KBM-7 (cell line): ENCODE measurements at places on chromosomes 6 and 20.

DNA sequence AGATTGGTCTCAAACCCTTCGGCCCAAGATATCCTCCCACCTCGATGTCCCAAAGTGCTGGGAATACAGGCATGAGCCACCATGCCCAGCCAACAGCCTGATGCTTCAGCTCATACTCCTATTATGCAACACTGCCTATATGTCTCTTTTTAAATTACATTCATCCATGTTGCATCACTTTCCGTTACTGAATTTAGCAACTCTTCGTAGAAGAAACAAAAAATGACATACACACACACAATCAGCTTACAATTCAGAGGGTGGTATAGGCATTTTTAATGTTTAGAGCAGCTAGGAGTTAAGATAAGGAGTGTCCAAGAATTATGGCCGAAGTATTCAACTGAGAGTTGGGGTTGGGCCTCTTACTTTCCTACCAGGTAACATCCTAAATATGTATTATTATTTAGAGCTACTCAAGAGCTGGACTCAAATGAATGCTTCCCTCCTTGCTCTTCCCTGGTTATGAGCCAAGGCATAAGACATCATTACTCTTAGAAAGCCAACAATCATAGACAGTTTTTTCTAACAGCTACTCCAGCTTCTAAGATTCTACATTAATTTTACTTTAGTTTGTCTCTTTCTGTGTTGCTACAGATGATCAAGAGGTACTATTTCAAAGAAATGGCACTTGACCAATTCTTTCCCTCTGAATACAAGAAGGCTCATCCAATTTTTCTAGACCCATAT is 62.0 kb upstream of the BMP5 start:
- DNase-seq: no peak

GRCh38 chr6:111844921-111845320 is 28.3 kb downstream of the FYN start:
- no peak for DNase-seq

DNA sequence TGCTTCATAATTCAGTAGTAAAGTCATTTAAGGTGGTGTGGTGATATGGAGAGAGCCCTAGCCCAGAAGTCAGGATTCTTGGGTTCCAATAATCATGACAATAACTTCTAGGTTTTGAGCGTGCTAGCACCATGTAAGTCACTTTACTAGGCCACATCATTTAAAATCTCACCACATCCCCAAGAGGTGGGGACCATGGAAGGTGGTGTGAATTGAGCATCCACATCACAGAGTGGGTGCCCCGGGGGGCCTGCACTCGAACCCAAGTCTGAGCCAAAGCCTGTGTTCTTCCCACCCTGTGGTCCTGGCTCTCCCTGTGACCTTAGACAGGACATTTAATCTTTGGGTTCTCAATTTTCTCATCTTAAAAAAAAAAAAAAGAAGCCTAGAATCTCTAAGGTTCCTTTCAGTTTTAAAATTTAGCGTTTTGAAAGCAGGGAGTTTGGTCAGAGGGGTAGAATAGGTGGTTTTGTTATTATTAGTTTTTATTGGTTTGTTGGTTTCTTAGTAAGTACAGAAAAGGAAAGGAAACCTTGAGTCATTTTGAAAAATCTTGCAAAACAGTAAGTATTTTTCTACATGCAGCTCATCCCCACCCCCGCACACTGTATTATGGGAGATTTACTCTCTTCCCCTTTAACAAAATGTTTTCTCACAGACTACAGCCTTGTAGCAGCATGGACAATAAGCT is 26.4 kb downstream of the ARMC2 start:
- DNase-seq: peak; percentile 38

DNA sequence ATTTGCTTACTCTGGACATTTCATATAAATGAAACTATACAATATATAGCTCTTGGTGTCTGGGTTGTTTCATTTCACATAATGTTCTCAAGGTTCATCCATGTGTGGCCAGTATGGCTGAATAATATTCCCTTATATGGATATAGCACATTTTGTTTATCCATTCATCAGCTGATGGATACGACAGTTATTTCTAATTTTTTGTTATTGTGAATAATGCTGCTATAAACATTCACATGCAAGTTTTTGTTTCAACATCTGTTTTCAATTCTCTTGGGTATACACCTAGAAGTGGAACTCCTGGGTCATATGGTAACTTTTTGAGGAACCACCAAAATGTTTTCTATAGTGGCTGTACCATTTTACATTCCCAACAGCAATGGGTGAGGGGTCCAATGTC is 101.1 kb downstream of the CDK19 start:
- no peak for DNase-seq

- no peak for DNase-seq
These were observed 50.6 kb downstream of the CHD6 start for GRCh38 chr20:41567615-41568014.

DNA sequence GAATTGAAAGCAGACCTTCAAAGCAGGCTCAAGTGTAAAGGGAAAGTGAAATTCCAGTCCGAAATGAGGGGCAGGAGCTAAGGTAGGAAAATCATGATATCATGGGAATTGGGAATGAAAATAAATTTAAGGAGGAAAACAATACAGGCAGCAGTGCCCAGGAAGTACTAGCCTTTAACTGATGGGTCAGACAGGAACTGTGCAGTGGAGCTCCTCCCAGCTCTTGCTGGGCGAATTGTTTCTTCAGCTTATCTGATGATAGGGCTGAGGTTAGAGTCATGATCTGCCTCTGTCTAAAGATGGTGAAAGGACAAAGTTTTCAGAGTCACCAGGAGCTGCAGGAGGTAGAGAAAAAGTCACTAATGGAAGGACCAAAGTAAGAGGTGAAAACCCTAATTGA is 457.9 kb upstream of the PTCHD4 start:
- DNase-seq: no peak

DNA sequence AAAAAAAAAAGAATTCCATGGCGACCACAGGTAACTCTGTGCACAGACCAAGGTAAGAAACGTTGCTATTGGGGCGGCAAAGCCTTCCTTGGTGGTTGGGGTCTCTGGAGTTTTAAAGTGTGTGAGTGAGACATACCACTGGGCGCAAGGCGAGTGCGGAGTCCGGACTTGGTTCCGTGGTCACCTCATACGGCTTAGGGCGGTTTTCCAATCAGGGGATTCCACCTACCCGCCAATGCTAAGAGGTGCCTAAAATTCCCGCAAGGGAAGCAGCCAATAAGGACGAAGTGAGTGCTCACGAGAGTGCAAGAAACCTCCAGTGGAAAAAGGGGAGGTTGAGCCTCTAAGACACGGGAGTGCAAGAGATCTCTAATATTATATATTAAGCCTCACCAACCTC is 68.6 kb upstream of the PRSS16 start:
- DNase-seq: no peak

GRCh38 chr20:6959900-6960312 is 192.4 kb downstream of the BMP2 start:
- DNase-seq: no peak

GRCh38 chr6:156718647-156719394 is 58.4 kb upstream of the ARID1B start:
- DNase-seq: no peak

DNA sequence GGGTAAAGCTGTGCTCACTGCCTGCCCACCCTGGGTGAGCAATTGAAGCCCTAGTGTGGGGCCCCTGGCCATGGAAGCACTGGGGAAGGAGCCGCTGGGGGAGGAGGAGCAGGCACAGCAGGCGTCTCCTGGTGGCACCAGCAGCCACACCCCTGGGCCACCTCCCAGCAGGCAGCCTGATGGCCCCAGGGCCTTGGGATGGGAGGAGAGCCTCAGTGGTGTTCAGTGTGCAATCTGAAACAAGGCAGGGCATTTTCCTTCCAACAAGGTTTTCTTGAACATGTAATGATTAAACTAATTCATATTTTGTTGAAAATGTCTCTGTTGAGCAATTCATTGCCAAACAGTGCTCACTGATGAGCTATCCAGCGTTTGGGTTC is 151.0 kb downstream of the ZDHHC14 start:
- no peak for DNase-seq

DNA sequence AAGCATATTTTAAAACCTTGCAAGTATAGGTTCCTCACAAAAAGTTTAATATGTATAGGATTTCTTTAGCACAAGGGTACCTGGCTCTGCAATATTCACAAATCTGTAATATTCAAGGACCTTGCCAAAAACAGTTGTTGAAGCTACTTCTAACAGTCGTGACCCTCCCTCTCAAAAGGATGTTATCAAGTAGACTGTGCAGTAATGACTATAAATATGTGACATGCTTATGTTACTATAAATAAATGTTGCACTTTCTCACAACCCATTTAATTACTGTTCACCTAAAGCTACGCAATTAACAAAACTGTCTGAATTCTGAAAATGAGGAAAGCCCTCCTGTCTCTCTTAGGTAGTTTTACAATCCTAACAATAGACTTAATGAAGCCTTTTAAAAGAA is 41.8 kb downstream of the FYN start:
- no peak for DNase-seq

DNA sequence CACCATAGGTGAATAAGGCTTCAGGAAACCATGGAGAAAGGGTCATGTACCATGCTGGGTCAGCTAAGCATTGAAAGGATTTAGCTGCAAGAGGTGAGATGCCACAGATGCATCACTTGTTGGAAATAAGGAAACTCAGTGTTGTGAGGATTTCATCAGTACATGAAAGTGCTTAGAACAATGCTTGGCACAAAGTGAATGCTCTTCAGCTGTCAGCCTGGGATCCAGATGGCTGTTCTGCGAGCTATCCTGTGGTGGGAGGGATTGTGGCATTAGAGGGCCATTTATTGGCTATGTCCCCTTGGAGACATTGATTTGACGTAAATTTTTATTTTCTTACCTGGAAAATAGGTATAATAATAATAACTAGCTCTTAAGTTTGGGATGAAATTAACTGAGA is 53.0 kb downstream of the ELOVL2 start:
- DNase-seq: no peak

DNA sequence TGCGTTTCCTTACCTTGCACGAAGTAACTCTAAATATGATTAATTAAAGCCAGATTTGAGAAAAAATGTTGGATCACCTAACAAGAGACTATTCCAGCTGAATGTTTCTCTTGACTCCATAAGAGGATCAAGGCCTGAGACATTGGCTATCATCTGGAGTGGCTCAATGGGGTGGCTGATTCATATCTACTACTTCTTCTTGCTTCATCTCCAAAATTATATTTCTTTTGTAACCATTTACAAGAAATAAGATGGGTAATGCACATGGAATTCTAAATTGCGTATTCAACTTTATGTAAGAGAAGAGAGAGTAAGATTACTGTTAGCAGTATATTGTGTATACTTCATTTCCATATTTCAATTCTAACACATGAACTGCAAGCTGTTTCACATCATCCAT is 819.0 kb upstream of the EYS start:
- DNase-seq: no peak

DNA sequence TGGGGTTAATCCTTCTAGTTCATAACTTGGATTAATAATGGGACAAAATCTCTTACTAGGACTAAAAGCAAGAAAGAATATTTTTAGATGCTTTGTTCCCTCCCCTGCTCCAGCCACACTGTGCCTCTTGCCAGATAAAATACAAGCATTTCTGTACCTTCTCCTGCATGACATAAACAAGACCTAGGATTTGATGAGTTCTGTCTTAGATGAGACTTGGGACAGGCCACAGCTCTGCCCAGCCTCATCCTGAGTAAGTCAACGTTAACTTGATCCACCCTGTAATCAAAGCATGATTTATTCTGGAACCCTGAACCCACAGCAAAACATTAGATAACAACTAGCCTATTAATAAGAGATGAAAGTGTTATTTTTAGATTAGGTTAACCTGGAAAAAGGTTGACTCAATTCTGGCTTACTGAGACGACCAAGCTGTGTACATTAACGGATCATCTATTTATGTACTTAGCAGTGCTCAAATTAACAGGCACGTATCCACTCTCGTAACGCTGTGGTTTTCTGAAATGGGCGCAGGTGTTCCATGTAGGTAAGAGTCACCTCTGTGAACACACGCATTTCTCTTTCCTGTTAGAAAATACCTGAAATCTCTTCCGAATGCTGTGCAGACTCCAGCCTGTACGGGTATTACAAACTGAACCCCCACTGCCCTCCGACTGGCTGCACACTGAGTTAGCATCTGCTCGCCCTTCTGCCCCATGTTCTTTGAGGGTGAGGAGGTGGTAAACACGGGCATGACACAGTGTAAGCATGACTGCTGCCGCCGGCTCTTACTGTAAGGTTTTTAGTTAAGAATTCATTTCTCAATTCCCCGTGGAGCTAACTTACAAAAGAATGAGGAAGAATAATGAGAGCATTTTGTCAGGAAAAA is 132.1 kb upstream of the FOXQ1 start:
- no peak for DNase-seq

- DNase-seq: no peak
These were observed 38.5 kb downstream of the TSPYL4 start for GRCh38 chr6:116215414-116215813.

DNA sequence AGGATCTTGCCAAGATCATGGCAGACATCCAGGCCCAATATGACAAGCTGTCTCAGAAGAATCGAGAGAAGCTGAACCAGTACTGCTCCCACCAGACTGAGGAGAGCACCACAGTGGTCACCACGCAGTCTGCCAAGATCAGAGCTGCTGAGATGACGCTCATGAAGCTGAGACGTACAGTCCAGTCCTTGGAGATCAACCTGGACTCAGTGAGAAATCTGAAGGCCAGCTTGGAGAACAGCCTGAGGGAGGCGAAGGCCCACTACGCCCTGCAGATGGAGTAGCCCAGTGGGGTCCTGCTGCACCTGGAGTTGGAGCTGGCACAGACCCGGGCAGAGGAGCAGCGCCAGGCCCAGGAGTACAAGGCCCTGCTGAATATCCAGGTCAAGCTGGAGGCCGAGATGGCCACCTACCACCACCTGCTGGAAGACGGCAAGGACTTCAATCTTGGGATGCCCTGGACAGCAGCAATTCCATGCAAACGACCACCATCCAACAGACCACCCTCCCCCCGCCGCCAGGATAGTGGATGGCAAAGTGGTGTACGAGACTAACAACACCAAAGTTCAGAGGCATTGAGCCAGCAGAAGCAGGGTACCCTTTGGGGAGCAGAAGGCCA is 44.7 kb upstream of the GRM4 start:
- DNase-seq: no peak

DNA sequence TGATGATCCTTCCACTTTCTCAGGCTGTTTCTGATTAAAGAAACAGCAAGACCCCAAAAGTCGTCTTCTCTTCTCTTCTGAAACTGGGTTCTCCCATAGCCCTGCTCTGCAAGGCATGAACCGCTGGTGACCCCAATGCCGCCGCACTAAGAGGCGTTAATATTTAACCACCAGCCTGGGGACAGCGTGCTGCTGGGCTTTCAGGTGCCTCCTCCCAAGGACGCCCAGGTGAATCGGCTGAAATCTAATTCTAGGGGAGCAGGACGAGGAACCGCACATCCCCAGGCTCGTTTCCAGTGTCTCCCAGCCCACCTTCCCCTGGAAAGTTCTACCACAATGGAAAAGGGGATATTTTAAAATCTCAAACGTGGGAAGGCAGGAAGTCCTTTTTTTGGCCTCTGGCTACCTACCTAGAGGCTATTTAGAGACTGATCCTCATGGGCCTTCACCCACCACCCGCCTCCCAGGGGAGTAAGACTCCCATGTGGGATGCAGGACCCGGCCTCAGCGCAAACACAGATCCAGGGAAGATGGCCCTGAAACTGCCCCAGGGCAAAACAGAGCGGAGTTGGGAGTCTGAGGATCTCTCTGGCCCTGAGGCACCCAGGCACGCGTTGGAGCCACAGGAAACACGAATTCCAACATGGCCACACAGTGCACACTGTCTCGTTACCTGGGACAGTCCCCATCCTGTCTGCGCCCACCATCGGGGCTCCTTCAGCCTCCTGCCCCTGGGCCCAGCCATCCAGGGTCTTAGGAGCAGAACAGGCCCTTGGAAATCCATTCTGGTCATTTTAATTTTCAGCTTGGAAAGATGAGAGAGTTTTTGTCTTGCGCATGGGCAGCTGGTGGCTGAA is 56.2 kb downstream of the BMP7 start:
- DNase-seq: no peak
